ENCODE measurements at places on chromosomes 13 and 19.
A peak's percentile ranks its signal among the peaks of the same experiment; 100 is the strongest.

DNA sequence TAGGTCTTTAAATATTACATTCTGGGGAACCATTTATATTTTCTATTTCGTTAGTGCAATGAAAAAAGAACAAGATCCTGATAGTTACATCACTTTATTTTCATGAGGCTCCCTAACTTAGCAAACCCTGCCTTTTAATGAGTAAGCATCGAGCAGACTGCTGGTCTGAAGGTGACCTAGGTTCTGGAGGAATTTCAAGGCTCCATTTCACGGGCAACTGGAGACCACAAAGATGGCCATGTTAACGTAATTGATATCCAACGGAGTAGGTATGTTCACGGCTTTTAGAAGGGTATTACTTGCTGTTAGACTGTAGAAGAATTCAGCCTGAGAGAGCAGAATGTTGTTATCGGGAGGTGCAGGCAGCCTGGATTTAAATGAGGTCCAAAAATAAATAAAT lies 1597.6 kb downstream of the EFNB2 start:
- no peak for DNase-seq

DNA sequence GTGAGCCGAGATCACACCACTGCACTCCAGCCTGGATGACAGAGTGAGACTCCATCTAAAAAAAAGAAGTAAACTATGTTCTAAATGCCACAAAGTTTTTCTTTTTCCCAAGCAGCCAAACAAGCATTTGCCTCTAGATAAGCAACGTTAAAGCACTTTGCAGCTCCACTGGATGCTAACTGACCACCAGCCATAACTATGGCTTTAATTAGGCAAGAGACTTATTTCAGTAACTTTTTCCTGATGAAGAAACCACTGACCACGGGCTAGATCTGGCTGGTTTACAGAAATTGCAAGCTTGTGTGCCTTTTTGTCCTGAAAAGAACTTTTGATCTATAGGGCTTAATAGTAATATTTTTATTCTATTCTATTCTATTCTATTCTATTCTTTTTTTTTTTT lies 22.1 kb downstream of the CD70 start:
- no peak for DNase-seq

DNA sequence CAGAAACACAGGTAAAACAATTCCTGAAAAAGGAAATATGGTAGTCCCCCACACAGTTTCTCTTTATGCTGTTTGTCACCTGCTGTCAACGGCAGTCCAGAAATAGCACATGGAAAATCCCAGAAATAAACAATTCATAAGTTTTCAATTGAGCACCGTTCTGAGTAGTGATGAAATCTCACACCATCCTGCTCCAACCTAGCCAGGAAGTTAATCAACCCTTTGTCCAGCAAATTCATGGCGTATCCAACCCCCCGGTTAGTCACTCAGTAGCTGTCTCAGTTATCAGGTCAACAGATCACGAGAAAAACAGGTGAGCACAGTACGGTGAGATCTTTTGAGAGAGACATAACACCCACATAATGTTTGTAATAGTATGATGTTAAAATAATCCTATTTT lies 74.2 kb downstream of the TUBGCP3 start:
- DNase-seq = no peak

GRCh38 chr19:34134190-34135053 lies 37.9 kb upstream of the LSM14A start:
- peak; percentile 87 for DNase-seq

- DNase-seq = no peak
Measured at GRCh38 chr19:3613818-3614661, 7.4 kb upstream of the TBXA2R start.

- DNase-seq = no peak
Measured at GRCh38 chr19:34193439-34193838, 21.1 kb downstream of the LSM14A start.

- DNase-seq = peak; percentile 90
Measured at GRCh38 chr19:41352609-41353465, 885 bp downstream of the TGFB1 start.

DNA sequence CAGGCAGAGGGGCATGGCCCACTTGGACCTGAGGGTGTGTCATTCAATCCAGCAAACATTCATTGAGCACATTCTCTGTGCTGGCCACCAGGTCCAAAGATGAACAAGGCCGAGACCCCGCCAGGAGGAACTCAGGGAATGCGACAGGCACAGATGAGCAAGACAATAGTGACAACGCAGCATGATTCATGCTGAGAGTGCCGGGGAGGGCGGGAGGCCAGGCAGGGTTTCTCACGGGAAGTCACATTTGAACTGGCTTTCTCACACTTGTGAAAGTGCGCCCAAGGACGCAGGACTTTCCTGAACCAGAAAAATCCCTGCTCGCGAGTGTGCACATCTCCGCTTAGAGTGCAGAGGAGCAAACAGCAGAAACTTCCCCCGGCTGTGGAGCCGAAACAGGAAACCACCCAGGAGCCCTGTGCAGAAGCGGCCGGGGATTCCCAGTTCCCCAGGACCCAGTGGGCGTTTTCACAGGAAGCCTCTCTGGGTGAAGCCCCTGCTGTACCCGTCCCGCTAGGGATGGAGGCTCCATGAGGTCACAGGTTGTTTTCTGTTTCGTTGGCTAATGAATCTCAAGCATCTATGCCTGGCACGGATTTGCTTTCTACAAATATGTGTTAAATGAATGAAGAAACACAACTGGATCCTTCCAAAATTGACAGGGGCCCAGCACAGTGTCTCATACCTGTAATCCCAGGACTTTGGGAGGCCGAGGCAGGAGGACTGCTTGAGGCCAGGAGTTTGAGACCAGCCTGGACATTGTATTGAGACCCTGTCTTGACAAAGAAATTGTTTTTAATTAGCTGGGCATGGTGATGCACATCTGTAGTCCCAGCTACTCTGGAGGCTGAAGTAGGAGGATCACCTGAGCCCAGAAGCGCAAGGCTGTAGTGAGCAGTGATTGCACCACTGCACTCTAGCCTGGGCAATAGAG lies 68.4 kb upstream of the TM9SF2 start:
- no peak for DNase-seq

DNA sequence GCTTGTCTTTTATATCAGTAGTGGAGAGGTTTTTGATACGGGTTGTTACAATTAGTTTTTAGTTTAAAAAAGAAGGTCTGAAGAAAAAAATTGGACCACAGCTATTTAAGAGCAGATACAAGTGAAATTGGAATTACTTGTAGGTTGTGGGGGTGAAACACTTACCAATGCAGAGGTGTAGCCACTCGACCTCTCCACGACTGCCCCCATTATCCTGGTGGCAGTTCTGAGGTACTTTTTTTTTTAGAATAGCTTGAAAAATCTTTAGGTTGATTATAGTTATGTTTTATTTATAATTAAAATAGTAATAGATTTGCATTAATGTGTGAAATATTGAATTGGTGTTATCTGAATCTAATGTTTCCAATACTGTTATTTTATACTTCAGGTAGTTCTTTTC lies 60.7 kb downstream of the PAN3 start:
- no peak for DNase-seq

DNA sequence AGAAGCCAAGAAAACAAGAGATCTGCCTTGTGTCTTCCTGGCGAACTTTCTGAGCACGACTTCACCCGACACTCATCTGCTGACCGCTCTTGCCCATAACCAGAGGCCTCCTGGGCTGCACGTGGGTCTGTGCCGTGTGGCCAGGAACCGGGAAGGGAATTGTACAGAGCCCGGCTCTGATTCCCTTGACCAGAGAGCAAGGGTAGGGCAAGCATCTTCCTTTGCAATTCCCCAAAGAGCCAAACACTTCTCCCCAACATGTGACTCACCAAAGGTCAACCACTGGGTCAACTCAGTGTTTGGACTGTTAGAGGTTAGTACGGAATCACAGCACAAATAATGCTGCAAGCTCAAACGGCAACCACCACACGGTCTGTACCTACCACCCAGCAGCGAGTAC lies 48.9 kb downstream of the KLF2 start:
- DNase-seq = no peak

- DNase-seq = no peak
Measured at GRCh38 chr13:41502673-41503072, 45.3 kb downstream of the RGCC start.

DNA sequence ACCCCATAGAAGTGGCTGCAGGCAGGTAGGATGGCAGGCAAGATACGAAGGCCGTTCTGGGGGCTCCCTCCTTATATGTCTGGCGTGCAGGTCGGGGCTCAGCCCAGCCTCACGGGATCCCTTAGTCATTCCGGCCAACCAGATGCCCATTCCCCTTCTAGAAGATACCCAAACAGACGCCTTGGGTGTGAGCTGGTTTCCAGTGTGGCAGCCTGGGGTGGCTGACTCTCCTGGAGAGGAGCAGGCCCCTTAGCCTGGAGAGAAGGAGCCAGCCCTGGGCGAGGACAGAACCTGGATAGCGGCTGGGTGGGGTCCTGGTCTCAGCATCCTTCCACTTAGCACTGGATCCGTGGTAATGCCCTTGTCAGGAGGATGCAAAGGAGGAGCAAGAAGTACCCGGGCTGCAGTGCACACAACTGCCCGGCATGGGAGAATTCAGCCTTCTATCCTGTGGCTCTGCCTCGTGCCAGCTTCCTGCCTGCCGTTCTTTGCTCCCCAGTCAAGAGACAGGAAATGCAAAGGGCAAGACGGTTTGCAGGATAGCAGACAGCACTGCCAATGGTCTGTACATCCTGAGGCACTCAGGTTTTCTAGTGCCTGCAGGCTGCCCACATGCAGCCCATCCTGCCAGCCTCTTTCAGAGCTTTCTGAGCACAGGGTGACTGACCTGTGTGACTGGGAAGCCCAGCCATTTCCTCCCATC lies 56.7 kb upstream of the WASF3 start:
- no peak for DNase-seq

- DNase-seq = no peak
Measured at GRCh38 chr13:87677496-87678371, 6.6 kb downstream of the SLITRK5 start.

DNA sequence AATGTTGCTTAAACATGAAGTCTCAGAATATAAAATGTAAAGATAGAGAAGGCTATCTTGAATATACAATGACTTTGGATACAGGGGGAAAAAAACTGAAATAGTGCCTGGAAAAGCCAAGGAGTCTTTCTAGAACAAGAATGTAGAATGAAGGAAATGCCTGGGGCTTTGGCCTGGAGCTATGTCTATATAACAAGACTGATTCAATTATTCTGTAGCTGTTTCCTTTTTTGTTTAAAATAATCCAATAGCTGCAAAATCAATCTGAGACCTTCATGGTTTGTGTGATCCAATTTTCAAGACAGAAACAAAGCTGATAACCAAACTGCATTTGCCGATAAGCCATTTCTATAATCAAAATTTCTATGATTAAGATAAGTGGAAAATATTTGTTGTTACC lies 530.9 kb upstream of the NBEA start:
- no peak for DNase-seq

DNA sequence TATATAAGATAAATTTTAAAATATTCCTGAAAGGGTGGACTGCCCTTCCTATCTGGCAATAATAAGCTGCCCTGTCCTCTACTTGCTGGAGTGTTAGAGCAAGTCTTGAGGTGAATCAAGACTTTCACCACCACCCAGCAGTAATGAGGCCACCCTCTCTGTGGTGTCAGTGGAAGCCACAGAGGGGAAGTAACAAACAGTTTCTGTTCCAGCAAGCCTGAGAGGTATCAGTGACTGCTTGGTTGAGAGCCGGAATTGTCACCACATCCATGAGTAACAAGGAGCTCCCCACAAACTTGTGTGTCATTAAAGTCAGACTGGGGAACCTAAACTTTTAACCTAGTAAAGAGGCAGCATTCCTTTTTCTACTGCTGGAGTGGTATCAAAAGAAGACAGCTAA lies 532.7 kb upstream of the SPRY2 start:
- no peak for DNase-seq

- DNase-seq = no peak
Measured at GRCh38 chr13:53788286-53788685, 759.7 kb downstream of the OLFM4 start.

GRCh38 chr13:88979465-88980175 lies 1308.4 kb downstream of the SLITRK5 start:
- DNase-seq = no peak

- no peak for DNase-seq
Measured at GRCh38 chr19:5396096-5396939, 55.7 kb upstream of the PTPRS start.

- DNase-seq = peak; percentile 82
Measured at GRCh38 chr19:45615795-45616703, 14.0 kb upstream of the GPR4 start.

- no peak for DNase-seq
Measured at GRCh38 chr13:28568286-28568685, 73.4 kb upstream of the FLT1 start.

GRCh38 chr13:113855931-113856715 lies 7.8 kb downstream of the GAS6 start:
- DNase-seq = no peak

DNA sequence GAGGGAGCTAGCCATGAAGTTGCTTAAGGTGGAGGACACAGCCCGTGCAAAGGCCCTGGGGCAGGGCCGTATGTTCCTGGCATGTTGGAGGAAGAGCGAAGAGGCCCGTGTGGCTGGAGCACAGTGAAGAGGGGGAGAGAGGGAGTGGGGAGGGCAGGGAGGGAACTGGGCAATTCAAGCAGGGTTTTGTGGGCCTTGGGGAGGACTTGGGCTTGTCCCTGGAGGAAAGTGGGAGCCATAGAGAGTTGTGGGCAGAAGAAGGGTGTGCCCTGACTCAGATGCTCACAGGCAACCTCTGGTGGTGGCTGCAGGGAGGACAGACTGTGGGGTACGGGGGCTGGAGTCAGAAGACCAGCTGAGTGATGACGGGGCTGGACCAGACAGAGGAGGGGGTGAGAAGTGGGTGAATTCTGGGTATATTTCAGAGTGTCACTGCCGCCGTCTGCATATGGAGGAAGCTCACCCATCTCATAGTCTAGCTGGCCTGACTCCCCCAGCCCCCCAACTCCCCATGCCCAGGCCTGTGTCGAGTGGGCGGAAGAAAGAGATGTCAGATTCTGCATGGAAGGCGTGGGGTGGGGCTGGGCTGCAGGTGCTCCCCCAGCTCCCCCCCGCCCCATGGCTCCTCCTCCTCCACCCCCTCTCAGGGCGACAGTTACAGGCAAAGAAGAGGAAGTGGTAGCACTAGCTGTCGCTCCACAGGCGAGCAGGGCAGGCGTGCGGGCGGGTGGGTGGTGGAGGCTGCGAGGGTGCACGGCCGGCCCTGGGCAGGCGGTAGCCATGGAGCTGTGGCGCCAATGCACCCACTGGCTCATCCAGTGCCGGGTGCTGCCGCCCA lies at the start of gene VAV1:
VAV1 (plus strand) TSS at position 681 of the 838 bp plus-strand sequence; CDS start at position 781, 100 bp downstream.
- DNase-seq = no peak

DNA sequence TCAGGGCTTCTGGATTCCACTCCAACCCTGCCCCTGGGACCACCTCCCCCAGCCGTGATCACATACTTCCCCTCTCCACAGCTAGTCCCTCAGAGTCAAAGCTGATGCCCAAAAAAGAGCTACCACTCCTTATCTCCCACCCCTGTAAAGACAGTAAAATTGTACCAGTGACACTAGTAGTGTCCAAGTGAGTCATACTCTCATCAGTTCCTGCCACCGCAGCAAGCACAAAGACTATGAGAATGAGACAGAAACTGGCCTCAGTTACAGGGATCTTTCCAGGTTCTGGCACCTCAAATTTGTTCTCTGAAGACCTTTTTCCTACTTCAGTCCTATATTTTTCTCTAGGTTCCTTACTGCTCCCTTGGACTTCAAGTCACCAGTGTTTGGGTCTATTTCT lies 144.2 kb downstream of the SPRY2 start:
- DNase-seq = no peak
